IMR-90 (cell line): ENCODE measurements at places on chromosomes 13 and 19. TPM values are rescaled to one million over a fixed set of nuclear protein-coding genes. Genes with fewer than 3 reads are reported as not detected.

DNA sequence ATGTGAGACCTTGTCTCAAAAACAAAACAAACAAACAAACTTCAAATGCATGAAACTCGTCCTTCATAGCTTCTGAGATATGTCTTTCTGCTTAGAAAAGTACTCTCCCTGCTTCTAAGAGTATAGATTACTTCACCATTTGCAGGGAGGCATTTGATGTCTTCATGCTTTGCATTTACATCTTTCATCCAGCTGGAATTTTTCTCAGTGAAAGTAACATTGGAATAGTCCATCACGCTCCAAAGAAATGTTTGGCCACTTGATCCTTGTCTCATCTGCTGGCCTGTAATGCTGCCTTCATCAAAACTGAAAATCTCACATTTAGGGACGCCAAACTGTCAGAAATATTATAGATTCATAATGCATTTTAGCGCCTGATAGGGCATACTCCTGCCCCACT lies 19.2 kb downstream of the PNMA8A start:
- no peaks in the 10 kb centered on the region for H3K4me1 ChIP-seq
- H3K4me3 ChIP-seq: no peak overlapping the region
- H3K27ac ChIP-seq: no peak overlapping the region
- peaks cover 18% of the 10 kb centered on the region for H3K27me3 ChIP-seq

DNA sequence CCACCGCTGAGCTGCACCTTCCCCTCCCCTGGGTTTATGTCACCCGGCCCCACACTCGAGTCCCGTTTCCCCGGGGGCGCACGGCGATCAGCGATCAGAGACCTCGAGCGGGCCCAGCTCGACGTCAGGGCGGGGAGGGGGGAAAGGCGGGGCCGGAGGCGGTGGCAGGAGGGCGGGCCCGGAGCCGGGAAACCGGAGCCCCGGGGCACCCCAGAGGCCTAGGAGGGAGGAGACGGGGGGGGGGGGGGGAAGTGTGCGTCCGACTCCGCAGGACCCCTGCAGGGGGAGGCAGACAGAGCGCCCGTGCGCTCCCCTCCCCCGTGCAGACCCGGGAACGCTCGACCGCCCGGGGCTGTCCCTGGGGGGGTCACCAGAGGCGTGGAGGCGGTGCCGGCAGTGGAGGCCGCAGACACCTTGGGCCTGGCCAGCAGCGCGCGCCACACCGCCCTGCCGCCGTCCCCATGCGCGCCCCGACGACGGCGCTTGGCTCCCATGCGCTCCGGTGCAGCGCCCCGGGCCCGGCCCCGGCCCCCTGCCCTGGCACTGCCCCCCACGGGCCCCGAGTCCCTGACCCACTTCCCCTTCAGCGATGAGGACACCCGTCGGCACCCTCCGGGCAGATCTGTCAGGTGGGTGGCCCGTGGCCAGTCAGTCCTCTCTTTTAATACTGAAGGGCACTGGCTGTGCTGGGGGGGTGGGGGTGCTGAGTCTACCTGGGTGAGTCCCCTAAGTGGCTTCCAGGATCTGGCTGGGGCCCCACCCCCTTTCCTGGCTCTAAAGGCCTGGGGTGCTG lies 11.8 kb downstream of the PDE4A start:
- peak overlapping the region; percentile 48 for H3K4me3 ChIP-seq
- peaks cover 9% of the 10 kb centered on the region for H3K4me1 ChIP-seq
- peaks cover 4% of the 10 kb centered on the region; the same call in 1 of the 2 replicates for H3K36me3 ChIP-seq
- no peak for DNase-seq
- H3K27me3 ChIP-seq: peaks cover 7% of the 10 kb centered on the region; the same call in 1 of the 2 replicates

The TNFSF9 gene
- polyA plus RNA-seq: 0.10 and 0.11 TPM in 2 replicates

DNA sequence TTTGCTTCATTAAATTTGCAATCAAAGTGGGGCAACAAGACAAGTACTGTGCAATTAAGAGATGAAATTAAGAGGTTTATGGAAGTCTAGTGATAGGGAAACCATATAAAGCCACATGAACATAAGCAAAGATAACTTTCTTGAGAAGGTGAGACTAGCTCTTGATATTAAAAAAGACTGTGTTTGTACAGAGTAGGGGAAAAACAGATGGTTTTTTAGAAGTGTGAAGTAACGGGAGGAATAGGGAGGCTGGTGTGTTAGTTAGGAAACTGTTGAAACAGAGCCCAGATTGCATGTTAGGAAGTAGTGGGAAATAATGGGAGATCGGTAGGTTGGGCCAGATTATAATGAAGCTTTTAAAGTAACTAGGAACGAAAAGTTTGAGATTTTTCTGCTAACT lies 149.8 kb upstream of the FREM2 start:
- no peak overlapping the region for H3K27ac ChIP-seq
- no peaks in the 10 kb centered on the region for H3K36me3 ChIP-seq
- no peak for DNase-seq
- no peaks in the 10 kb centered on the region for H3K4me1 ChIP-seq
- H3K4me3 ChIP-seq: no peak overlapping the region

DNA sequence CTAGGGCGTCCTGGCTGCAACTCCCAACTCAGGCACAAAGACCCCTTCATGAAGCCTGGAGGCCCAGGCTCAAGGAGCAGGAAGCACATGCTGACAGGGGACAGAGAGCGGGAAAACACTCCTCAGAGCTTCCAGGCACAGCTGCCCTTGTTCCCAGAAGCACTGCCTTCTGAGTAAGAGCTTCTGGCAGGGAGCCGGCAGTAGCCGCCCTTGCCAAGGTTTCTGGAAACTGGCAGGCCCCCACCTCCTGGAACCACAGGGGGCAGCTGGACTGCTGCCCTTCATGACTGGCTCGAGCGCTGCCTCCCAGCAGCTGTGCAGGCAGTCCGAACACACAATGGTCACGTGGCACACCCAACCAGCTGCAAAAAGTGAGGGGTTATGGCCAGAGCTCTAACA lies 33.6 kb upstream of the EPHX3 start:
- no peak overlapping the region for H3K4me3 ChIP-seq
- peaks cover 31% of the 10 kb centered on the region for H3K4me1 ChIP-seq
- H3K27me3 ChIP-seq: no peaks in the 10 kb centered on the region
- peak overlapping the region; percentile 48 for H3K27ac ChIP-seq
- H3K36me3 ChIP-seq: peaks cover 67% of the 10 kb centered on the region
